ENCODE measurements at places on chromosomes 2 and 18.

DNA sequence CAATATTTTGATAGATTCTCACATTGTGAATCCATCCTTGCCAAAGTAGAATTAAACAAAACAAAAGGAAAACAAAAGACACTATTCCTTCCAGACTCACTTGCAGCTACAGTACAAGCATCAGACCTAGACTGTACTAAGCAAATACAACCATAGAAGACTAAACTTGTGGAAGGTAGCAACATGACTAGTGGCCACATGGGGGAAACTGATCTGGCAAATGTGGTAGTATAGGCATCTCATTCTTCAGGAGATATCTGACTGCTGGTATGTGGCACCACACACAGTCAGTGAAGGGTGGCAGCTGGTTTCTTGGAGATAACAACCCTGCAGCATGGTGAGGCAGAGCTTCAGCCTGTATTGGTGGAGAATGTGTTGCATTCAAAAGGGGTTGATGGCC, 81.0 kb upstream of the ACVR2A start:
- DNase-seq, result no peak

DNA sequence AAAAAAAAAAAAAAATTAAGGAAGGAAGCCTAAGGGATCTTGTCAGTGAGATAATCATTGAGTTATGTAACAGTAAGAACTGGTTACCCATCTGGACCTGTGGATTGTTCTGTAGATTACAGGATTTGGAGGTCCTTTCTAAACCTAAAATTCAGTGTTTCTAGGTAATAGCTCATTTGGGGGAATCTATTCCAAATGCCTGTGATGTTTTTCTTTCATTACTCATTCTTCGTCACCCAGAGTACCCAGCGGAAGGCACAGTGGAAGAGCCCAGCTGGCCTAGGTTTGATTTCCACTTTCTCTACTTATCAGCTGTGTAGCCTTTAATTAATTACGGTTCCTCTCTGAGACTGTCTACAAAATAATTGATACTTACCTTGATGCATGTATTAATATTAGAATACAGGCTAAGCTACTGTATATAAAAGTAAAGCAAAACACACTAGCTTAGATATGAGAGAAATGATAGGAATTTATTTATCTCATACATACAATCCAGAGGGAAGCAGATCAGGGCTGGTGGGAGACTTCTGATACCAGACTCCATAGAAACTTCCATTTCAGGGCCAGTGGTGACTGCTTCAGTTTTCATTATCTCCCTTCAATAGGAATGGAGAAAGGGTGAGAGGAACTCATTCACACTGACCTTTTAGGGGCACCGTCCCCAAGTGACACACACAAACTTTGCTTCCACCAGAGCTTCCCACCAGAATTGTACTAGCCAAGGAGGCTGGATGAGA, 115.8 kb upstream of the NOSTRIN start:
- no peak for DNase-seq

- no peak for DNase-seq
These were observed 98.2 kb upstream of the B3GNT7 start for GRCh38 chr2:231297108-231297908.

DNA sequence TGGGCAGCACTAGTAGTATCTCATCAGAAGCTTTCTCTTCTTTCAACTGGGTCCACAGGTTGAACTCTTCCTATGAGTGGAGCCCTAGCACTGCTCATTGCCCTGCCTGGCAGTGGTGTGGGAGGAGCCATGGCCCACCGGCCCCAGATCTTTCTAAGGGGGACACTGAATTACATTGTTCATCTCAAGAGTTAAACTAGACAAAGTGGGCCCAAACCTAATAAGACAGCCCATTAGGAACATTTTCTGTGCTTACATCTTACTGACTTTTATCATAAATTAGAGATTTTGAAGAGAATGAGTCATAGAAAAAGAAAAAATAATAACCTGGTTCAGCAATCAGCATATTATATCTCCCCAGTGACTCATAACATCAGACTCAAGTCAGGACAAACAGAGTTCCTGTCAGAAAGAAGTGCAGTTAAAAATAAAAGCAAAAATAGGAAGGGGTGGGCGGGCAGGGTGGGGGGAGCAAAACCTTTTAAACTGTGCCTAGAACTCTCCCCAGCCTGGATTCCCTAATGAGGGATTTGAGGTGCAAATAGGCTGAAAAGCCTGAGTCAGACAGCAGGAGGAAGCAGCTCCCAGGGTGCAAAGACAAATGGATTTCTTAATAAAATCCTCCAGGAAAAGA, 161.6 kb upstream of the TRIB2 start:
- DNase-seq, result no peak

DNA sequence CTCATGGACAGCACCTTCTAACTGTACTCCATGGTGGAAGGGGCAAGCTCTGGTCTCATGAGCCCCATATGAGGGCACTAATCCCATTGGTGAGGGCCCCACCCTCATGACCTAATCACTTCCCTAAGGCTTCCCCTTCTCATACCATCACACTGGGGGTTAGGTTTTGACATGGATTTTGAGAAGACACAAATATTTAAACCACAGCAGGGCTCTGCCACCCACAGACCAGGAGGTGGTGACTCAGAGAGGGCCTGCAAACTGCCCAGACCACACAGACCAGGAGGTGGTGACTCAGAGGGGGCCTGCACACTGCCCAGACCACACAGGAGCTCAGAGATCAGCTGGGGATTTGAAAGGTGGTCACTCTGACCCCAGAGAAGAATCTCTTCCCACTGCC, 222.0 kb downstream of the KLHL29 start:
- DNase-seq, result no peak

DNA sequence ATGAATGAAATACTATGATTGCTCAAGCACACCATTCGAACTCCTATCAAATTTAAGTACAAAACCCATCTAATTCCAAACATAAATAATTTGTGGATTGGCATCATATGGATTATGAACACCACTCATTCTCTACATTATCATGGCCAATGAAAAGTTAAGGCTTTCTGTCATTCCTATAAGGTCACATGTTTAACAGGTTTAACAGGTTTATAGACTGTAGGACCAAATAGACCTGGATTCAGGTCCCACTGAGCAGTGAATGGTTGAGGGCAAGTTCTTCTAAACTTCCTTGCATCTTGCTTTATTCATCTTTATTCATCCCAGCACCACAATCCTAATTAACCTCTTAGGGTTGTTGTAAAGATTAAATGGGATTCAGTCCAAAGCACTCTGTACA, 33.4 kb downstream of the FBXO36 start:
- no peak for DNase-seq

DNA sequence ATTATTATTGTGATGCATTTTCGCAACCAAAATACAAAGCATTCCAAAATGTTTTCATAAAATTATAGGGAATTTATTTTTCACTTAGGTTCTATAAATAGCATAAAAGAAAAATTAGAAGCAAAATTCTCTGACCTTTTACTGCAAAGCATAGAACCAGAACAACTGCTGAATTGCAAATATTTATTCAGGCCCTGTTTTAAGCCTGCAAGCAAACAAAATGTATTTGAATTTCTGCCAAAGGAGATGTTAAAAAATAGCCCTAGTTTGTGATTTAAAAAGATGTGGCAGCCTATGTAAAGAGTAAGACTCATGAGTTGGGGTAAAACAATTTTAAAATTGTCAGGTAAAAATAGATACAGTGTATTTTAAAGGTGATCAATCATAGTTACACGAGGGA, 138.1 kb downstream of the KCNJ3 start:
- DNase-seq, result no peak

- no peak for DNase-seq
These were observed 26.1 kb upstream of the MMADHC start for GRCh38 chr2:149613704-149614103.

- DNase-seq, result no peak
These were observed 74.5 kb downstream of the TWIST2 start for GRCh38 chr2:238922435-238922834.

GRCh38 chr2:5164776-5165525, 527.2 kb upstream of the SOX11 start:
- no peak for DNase-seq

DNA sequence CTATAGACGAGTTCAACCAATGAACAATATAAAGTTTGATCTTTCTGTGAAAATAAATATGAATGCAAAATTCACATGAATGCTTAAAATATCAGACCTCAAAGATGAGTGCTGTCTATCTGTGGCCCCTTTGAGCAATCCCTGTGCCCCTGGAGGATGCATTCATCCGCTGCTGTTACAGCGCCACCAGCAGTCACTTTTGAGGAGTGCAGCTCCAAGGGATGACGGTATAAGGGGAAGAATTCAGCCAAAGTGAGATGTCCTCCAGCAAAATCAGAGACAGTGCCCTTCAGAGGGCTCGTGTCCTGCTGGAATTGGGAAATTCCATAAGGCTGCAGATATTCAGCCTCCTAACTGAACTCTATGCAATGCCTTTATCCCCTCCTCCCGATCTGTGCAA, 12.0 kb upstream of the CHRNA1 start:
- DNase-seq, result no peak

DNA sequence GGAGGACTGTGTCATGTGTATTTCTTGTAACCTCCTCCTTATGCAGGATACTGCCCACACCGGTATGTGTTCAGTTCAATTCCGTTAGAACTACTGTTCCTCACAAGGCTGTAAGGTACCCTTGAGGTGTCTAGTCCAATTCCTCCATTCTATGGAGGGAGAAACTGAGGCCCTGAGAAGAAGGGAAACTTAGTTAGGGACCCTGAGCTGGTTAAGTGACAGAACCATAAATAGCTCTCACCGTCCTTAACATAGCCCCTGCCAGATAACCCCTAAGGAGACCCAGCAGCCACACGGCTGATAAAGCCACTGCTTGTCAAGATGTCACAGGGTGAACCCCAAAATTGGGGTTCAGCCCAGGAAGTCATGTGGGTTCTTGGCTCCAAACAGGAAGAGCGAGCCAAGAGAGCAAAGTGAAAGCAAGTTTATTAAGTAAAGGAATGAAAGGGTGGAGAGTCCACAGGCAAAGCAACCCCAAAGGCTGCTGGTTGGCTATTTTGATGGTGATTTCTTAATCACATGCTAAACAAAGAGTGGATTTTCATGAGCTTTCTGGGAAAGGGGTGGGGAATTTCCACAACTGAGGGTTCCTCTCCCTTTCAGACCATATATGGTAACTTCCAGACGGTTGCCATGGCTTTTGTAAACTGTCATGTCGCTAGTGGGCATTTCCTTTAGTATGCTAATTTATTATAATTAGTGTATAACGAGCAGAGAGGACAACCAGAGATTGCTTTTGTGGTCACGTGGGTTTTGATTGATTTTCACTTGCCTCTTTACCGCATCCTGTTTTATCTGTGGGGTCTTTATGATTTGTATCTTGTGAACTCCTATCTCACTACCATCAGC, 83.4 kb upstream of the RTN4 start:
- DNase-seq, result peak; percentile 10

DNA sequence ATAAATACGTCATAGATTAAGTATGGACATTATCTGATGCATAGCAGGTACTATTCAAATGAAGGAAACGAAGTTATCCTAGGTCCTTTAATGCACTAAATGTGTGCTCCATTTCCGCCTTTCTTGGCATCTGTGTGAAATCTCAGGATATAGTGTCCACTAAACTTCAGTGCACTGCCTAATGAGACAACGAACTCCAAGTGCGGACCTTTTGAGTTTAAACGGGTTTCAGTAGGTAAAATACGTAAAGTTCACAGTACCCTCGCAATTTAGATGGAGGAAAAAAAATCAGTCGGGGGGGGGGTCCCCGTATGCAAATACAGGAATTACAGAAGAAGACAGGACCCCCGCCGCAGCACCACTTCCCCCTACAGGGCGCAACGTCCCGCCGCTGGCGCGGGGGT, 729 bp upstream of the REL start:
- DNase-seq, result no peak

DNA sequence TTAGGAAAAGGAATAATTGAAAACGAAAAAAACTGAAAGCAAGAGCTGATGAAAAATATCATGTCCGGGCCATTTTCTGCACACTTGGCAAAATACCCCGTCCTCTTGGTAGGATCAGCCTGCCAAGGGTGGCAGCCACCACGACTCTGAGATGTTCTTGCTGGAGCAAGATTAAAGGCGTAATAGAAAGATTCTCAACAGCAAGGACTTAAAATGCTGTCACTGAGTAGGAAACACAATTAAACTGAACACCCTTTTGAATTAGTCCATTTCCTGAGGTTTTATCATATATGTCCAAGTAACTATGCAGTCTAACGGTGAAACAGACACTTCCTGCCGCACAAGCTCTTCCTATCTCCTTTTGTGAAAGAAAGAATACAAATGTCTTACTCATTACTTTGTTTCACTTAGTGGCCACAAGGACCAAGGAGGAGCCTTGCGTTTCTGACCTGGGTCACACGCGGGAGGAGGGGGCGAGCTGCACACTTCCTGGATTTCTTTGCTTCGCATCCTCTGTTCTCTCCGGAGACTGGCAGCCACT, 222.7 kb downstream of the PIEZO2 start:
- DNase-seq, result no peak

- DNase-seq, result no peak
These were observed 2055.1 kb upstream of the CELF4 start for GRCh38 chr18:39620551-39621168.

DNA sequence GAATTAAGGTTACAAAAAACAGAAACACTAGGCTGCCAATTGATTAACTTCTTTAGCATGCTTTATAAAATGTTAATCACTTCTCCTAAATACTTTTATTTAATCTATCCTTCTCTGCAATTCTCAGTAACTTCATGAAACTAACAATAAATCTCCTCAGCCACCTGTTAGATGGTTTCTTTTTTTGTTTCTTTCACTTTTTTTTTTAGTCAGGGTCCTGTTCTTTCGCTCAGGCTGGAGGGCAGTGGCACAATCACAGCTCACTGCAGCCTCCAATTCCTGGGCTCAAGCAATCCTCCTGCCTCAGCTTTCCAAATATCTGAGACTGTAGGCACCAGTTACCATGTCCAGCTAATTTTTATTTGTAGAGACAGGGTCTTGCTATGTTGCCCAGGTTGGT, 213.4 kb upstream of the STK17B start:
- no peak for DNase-seq

DNA sequence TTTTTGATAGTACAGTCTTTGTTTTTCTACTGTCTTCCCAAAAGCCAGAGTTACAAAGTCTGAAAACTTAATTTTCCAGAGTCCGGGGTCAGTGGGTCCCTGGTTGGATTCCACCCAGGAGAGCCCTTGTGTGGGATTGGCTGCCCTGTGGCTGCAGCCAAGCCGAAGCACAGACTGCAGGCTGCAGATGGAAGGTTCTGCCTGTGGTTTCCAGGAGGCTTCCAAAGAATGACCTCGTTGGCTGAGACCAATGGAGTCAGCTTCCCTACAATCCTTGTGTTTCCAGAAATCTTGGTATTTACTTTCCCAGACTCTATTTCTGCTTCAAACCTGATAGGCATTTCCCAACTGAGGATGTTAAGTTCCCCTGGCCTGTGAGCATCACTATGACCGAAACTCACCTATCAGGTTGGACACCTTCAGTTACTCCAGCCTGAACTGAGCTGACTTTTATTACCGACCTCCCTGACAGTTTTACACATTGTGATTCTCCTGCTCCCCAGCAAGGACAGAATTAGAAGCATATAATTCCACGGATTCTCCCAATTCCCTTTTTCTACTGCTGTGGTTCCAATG, 117.5 kb upstream of the CCDC68 start:
- no peak for DNase-seq
